Memory B cell (primary cell): ENCODE measurements at places on chromosomes 6 and 20.

GRCh38 chr6:24492475-24492874 lies 2.3 kb upstream of the ALDH5A1 start:
- DNase-seq, result no peak
- no peaks in the 10 kb centered on the region for H3K27me3 ChIP-seq
- peaks cover 14% of the 10 kb centered on the region for H3K4me1 ChIP-seq
- H3K36me3 ChIP-seq, result peaks cover 12% of the 10 kb centered on the region
- no peak overlapping the region for H3K27ac ChIP-seq
- no peak overlapping the region for H3K4me3 ChIP-seq

DNA sequence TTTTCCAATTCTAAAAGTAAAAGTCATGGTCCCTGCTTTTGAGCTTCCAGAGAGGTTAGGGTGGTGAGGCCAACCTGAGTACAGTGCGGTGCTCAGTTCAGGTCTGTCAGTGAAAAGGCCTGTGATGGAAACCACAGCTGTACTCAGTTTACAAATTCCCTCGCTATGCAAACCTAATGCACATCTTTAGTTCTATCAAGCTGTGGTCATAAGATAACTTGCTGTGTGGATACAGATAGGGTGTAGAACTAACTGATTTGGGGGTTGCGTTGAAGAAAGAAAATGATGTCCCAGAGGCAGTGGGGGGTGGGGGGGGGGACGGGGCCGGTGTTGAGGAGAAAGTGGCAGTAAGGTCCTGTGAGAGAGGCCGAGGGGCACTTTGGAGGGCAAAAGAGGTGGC lies 22.8 kb upstream of the MBOAT1 start:
- no peak for DNase-seq
- no peaks in the 10 kb centered on the region for H3K4me1 ChIP-seq
- H3K36me3 ChIP-seq, result no peaks in the 10 kb centered on the region
- no peaks in the 10 kb centered on the region for H3K27me3 ChIP-seq
- H3K4me3 ChIP-seq, result no peak overlapping the region

- DNase-seq, result no peak
- peaks cover 7% of the 10 kb centered on the region for H3K4me1 ChIP-seq
- no peaks in the 10 kb centered on the region for H3K36me3 ChIP-seq
- peaks cover 34% of the 10 kb centered on the region for H3K27me3 ChIP-seq
- H3K27ac ChIP-seq, result no peak overlapping the region
- no peak overlapping the region for H3K4me3 ChIP-seq
Measured at GRCh38 chr6:165987483-165988301, 180.0 kb downstream of the TBXT start.

- H3K27ac ChIP-seq, result no peak overlapping the region
- H3K36me3 ChIP-seq, result no peaks in the 10 kb centered on the region
- no peaks in the 10 kb centered on the region for H3K4me1 ChIP-seq
- DNase-seq, result no peak
- H3K27me3 ChIP-seq, result peaks cover 21% of the 10 kb centered on the region
Measured at GRCh38 chr6:6738922-6739716, 150.6 kb downstream of the LY86 start.

GRCh38 chr20:1392443-1392692 lies 486 bp downstream of the FKBP1A start:
- no peak for DNase-seq
- peaks cover 1% of the 10 kb centered on the region for H3K36me3 ChIP-seq
- H3K27me3 ChIP-seq, result no peaks in the 10 kb centered on the region
- peak overlapping the region; percentile 83 for H3K27ac ChIP-seq
- H3K4me3 ChIP-seq, result peak overlapping the region; percentile 96
- peaks cover 60% of the 10 kb centered on the region for H3K4me1 ChIP-seq

DNA sequence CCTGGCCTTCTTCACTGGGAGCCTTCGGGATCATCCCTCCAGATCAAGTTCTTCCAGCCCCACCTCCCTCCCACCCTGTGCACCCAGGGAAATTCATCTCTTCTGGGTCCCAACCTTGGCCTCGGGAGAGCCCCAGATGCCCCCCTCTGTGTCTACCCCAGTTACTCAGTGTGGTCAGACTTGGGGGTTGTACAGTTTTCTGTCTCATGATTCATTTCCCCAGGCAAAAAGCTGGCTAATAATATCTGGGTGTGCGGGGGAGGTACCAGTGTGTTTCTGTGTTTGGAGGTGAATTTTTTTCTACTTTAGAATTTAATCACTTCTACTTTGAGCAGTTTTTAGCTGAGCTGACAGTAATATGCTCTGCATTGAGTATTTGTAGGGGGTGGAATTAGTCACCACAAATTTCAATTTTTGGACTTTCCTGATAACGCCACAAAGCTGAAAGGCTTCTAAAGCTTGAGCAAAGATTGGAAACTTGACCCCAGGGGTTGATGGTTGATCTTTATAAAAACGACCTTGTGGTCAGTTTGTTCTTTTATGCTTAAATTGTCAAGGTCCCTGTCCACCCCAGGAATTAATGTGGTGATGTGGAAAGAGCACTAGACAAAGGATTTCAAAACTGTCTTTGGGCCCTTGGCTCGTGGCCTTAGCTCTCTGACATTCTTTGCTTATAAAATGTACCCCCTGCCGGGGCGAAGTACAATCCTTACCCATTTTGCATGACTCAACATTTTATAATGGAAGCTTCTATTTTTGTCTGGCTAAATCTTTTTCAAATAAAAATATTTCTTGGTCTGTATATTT lies 284.7 kb upstream of the TAB2 start:
- peak overlapping the region; percentile 65 for H3K4me3 ChIP-seq
- DNase-seq, result no peak
- H3K36me3 ChIP-seq, result peaks cover 2% of the 10 kb centered on the region

DNA sequence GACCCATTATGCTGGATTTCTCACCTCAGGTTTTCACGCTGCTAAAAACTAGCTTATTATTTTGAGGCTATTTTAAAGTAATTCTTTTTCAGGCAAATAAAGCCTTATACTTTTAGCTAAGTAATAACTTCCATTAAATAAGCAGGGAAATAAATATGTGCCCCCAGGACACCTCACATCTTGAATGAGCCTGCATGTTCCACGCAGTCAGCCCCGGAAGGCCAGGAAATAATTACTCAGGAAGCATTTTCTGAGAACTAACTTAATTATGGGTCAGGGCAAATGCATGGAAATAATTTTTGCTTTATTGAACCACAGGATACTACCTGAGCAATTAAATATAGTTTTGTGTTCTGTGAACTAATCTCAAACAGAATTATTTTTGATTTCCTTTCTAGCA lies 41.1 kb downstream of the STX7 start:
- H3K4me1 ChIP-seq, result no peaks in the 10 kb centered on the region
- peaks cover 10% of the 10 kb centered on the region for H3K36me3 ChIP-seq
- no peak overlapping the region for H3K27ac ChIP-seq
- H3K27me3 ChIP-seq, result no peaks in the 10 kb centered on the region
- no peak for DNase-seq

GRCh38 chr20:33893314-33893713 lies 82.2 kb downstream of the CHMP4B start:
- no peak for DNase-seq
- no peak overlapping the region for H3K27ac ChIP-seq
- no peak overlapping the region for H3K4me3 ChIP-seq
- H3K4me1 ChIP-seq, result no peaks in the 10 kb centered on the region
- H3K27me3 ChIP-seq, result peaks cover 12% of the 10 kb centered on the region

DNA sequence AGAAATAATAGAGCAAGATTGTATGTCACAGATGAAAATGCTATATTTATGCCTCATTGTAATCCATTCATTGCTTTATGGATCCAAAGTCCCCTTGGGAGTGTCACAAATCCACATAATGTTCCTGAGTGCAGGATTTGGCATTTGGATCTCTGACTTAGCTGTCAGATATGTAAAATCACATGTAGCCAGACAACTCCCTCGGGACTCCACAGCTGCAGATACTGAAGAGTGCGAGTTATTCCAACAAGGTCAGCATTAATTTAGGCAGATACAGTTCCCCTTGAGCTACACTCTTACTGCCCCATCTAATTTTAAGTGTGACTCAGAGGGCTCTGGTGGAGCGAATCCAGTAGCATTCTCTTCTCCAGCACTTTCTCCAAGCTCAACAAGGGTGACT lies 433.2 kb downstream of the CD83 start:
- peaks cover 14% of the 10 kb centered on the region for H3K4me1 ChIP-seq
- no peak overlapping the region for H3K27ac ChIP-seq
- H3K36me3 ChIP-seq, result no peaks in the 10 kb centered on the region
- H3K27me3 ChIP-seq, result no peaks in the 10 kb centered on the region
- no peak overlapping the region for H3K4me3 ChIP-seq

- no peak overlapping the region for H3K27ac ChIP-seq
- DNase-seq, result no peak
- no peak overlapping the region for H3K4me3 ChIP-seq
- peaks cover 3% of the 10 kb centered on the region for H3K27me3 ChIP-seq
- H3K36me3 ChIP-seq, result no peaks in the 10 kb centered on the region
Measured at GRCh38 chr6:15956205-15957106, 172.4 kb upstream of the MYLIP start.

DNA sequence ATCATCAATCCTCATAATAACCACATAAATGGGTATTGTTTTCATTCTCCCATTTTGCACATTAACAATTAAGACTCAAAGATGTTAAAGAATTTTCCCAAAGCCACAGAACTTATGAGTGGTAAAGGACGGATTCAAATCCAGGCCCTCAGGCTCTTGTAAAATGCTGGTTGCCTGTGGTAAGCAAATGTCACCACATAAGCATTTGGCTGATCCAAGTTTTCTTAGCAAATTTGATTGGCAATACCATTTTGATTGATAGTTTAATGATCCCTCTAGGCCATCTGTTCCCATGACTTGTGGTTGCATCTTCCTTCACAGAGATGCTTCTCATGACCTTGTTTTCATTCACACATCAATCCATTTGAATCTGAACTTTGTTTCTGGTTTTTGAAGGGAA lies 252.0 kb upstream of the RIN2 start:
- H3K27ac ChIP-seq, result no peak overlapping the region
- no peaks in the 10 kb centered on the region for H3K27me3 ChIP-seq
- no peaks in the 10 kb centered on the region for H3K4me1 ChIP-seq
- no peaks in the 10 kb centered on the region for H3K36me3 ChIP-seq

DNA sequence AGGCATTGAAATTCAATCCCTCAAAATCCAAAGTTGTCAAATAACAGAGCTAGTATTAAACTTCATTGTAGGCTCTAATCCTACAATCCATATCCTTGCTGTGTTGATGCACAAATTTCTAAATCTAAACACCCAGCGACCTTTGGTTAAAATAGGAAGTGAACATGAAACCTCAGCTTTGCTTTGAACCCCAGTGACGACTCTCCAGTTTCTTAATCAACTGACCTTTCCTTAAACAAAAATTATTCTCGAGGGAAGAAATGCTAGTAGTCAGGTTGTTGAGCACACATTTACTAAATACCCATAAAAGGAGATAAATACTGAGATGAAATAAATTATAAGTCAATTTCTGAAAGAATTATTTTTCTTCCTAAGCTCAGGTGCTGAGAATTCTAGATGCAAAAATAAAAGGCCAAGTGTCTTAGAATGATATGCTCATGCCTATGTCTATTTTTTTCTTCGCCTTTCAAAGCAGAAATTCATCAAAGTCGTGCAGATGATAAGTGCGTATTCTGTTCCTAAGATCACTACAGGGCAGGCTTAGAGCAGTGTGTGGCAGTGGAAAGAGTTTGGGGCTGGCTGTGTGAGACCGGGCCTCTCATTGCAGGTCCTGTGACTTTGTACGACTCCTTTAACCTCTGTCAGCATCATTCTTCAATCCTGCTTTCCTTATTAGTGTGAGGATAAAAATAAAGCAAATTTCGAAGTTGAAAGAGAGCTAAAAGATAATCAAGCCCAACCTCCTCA lies 208.7 kb downstream of the PRL start:
- no peak overlapping the region for H3K4me3 ChIP-seq
- H3K36me3 ChIP-seq, result no peaks in the 10 kb centered on the region
- H3K27ac ChIP-seq, result no peak overlapping the region
- no peak for DNase-seq
- no peaks in the 10 kb centered on the region for H3K4me1 ChIP-seq
- no peaks in the 10 kb centered on the region for H3K27me3 ChIP-seq

GRCh38 chr6:22071270-22072041 lies 225.4 kb downstream of the PRL start:
- H3K27ac ChIP-seq, result no peak overlapping the region
- H3K4me3 ChIP-seq, result no peak overlapping the region
- no peak for DNase-seq
- no peaks in the 10 kb centered on the region for H3K4me1 ChIP-seq

GRCh38 chr6:163789199-163789810 lies 374.8 kb downstream of the QKI start:
- no peaks in the 10 kb centered on the region for H3K4me1 ChIP-seq
- H3K27ac ChIP-seq, result no peak overlapping the region
- no peak overlapping the region for H3K4me3 ChIP-seq

DNA sequence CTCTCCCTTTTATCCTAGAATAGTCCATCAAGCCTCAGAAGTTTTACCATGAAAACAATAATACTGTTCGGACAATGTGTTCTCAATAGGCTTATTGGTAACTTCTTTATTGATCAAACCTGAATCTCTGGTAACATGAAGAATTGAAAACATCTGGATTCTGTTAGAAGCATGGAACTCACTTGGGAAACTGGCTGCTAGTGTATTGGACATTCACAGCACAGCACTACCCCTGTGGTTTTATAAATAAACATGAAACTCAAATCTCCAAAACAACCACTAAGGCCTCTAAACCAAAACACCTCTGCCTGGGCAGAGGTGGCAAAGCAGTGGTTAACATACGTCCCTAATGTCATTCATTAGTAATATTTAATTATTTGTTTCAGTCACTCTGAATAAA lies 157.6 kb upstream of the KCNQ5 start:
- no peaks in the 10 kb centered on the region for H3K4me1 ChIP-seq
- no peak for DNase-seq
- H3K27me3 ChIP-seq, result peaks cover 12% of the 10 kb centered on the region
- no peaks in the 10 kb centered on the region for H3K36me3 ChIP-seq

DNA sequence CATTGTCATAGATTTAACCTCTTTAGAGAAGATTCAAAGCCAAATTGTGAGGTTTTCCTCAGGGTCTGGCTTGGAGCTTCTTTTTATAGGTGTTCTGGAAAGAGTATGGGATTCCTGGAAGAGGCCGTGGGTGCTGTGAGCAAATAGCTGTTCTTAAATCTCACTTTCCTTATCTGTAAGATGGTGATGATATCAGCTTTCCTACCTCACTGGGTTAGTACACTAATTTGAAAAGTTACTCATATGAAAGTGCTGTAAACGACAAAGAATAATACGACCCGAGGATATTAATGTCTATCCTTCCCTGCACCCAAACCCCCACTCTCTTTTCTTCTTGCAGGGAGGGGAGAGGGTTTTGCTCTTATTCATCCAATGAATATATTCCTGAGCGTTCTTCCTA lies 116.9 kb upstream of the ENPP5 start:
- H3K4me1 ChIP-seq, result peaks cover 2% of the 10 kb centered on the region
- DNase-seq, result no peak
- H3K4me3 ChIP-seq, result no peak overlapping the region
- no peak overlapping the region for H3K27ac ChIP-seq
- peaks cover 5% of the 10 kb centered on the region for H3K27me3 ChIP-seq

GRCh38 chr6:33711140-33712129 lies at the start of gene UQCC2:
Gene UQCC2, minus strand, starts transcription at chr6:33711700. Its CDS starts 14 bp downstream, at chr6:33711686.
- peaks cover 23% of the 10 kb centered on the region for H3K4me1 ChIP-seq
- H3K27me3 ChIP-seq, result no peaks in the 10 kb centered on the region
- DNase-seq, result peak; percentile 96
- H3K4me3 ChIP-seq, result peak within 1 kb of the TSS; percentile 99
- H3K27ac ChIP-seq, result peak within 1 kb of the TSS; percentile 98
